ENCODE measurements at places on chromosomes 2 and 18.

DNA sequence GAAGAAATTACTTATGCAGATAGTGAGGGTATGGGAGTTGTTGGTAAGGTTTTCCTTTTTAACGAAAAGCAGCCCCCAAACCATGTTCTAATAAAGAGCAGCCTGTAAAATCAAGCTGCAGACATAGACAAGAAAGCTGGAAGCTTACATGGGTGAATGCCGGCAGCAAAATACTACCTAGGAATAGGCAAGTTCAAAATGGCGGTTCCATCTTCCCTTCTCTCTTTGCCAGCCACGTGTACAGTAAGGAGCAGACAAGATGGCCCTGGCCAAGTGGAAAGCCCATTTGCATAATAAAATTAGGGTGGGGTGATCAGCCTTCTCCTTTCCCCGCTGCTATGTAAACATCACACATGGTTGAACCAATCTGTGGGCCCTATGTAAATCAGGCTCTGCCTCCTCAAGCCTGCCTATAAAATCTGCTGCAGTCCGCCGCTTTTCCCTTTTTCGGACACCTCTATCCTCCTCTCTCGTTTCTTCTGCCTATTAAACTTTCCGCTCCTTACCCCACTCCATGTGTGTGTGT lies 155.0 kb downstream of the ZBTB7C start:
- DNase-seq: no peak

- no peak for DNase-seq
Observed at GRCh38 chr2:70144443-70145143, 46.2 kb downstream of the C2orf42 start.

DNA sequence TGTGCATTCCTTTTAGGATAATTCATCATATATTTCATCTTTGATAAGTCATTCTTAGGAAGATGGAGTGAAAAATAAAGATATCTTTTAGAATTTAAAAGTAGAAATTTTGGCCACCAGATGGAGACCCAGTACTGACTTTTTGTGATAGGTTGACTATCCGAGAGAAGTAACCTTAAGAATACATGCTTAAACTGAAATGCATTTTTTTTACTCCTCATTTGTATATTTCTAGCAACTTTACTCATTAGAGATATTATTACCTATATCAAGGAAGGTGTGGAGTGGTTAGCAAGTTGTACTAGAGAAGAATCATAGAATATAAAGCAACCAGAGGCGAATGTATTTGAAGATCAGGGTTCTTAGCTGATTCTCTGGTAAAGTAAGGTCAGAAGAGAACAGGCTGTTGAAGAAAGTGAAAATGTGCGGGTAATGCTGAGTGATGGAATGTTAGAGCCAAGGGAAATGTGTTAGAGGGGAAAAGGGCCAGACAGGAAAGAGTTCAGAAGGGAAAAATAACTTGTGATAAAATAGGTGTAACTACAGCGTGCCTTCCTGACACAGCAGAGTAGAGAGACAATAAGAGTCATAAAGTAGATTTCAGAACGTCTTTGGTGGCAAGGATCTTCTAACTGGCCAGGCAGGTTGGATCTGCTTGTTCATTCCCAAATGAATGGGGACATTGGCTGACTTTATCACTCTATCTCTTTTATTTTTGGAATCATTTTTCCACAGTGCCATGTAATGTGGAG lies 52.3 kb downstream of the TDRD15 start:
- no peak for DNase-seq

GRCh38 chr2:110645616-110646015 lies 32.2 kb downstream of the BUB1 start:
- DNase-seq: no peak

DNA sequence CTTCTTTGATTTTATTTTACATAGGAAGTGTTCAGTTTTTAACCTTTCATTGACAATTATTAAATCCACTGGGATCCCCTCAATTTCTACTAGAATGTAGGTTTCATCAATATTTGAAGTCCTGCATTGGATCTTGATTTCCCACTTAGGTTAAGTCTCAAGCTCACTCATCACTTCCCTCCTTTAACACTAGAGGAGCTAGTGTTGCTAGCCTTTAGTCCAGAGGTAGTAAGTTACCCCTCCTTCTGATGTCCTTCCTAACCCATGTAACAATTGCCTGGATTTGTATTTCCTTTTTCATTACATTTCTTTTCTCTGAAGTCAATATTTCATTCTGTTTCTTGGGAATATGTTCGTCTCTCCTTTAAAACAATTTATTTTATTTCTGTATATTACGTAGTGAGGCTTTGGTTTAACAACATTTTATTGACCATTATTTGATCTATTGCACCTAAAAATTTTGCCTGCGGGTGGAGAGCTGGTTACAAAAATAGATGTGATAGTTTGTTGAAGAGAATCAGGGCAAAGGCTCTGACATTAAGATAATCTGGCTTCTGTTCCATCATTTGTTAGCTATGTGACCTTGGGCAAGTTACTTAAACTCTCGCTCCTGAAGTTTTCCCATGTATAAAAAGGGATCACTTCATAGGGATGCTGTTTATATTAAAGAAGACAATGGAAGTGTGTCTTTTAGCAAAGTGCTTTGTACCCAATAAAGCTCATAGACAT lies 833.0 kb downstream of the SLC4A3 start:
- DNase-seq: no peak

DNA sequence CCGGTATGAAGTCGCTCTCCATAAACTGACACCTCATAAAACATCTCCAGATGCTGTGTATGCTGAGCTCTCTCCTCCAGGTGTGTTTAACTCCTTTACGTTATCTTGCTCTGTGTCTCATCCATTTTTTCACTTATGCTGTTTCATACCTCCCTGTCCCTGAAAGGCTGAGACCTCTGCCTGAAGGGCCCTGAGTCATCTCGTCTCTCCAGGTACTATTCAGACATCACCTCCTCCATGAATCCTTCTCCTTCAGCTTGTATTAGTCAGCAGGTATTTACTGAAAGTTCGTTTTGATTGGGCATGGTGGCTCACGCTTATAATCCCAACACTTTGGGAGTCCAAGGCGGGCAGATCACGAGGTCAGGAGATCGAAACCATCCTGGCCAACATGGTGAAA lies 244.5 kb upstream of the EPHA4 start:
- DNase-seq: no peak

DNA sequence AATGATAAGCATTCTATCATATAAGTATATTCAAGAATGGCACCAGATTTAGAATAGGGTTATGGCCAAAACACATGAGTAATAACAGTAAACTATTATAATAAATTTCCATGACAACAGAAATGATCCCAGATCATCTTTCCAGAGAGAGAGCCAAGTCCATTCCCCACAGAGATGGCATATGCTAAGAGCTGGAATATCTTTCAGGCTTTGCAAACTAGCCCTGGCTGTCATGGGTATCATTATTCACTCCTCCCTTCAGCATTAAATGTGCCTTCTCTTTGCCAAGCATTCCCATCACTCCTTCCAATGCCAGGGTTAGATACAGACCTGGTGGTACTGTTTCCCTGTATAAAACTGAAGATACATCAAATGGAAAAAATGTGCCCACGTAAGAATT lies 10.9 kb downstream of the FEZ2 start:
- no peak for DNase-seq

- no peak for DNase-seq
Observed at GRCh38 chr18:46264255-46264654, 160.1 kb downstream of the HAUS1 start.

DNA sequence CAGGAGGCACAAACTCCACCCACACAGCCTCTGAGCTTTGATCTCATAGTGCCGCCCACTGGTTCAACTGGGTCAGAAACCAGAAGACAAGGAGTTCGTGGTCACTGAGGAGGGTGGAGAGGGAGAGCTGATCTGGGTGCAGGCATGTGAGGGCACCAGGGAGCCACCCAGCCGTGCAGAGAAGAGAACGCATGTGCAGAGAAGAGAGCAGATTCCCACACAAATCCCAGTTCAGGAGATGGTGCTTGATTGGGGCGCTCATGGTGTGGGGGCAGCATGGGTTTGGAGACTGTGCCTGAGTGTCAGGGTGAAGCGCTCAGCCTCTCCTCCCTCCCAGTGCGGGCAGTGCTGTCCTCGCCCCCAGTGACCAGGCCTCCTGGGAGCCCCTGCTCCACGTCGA lies 375.2 kb upstream of the MYT1L start:
- no peak for DNase-seq

DNA sequence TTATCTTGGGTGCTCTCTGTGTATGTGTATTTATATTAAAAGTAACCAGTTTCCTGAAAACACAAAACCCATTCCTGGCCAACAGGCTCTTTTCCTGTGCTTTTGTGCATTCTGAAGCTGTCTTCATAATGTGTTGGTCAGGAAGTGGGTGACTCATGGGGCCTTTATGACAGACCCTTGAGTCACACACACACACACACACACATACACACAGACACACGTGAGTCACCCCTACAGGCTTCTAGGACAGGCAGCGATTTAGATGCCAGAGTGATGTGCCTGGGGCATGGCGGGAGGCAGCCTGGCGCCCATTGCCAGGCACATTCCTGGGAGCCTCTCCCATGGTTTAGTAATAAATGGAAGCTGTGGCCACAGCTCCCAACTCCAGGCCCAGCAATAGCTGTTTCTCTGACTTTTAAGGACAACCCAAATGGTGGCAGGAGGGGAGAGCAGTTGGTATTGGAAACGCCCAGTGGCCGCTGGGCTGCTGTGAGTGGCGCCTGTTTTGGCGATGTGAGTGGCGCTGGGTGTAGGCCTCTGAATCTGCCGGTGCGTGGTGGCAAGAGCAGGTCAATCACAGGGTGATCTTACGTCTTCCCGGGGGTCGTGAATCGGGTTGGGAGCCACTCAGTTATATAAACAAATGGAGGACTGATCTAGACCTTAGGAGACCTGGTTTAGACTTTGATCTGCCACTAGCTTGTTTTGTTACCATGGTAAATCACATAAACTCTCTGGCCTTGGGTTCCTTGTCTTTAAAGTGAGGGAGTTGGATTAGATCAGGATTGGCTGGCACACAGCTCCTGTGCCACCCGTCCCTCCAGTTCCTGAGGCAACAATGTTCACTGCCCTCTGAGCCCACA lies 150.7 kb upstream of the DLX2 start:
- no peak for DNase-seq

GRCh38 chr2:132522901-132523300 lies 106.3 kb downstream of the GPR39 start:
- DNase-seq: no peak

DNA sequence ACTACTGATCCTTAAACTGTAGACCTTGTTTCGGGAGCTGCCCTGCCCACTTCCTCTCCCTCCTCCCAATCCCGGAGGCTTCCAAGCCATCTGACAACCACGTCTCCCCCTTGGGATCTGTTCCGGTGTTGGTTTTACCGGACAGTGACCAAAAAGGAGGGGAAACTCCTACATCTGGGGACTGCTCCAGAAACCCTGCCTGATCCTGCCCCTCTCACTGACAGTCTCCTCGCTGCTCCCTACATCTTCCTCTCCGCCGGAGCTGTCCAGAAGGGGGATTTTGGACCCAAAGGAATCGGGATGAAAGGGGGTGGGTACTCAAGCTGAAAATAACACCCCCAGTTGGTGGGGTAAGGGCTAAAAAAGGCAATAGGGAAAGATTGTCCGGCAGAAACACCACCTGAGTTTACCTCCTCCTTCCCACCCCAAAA lies 1.5 kb downstream of the INO80D start:
- DNase-seq: no peak

DNA sequence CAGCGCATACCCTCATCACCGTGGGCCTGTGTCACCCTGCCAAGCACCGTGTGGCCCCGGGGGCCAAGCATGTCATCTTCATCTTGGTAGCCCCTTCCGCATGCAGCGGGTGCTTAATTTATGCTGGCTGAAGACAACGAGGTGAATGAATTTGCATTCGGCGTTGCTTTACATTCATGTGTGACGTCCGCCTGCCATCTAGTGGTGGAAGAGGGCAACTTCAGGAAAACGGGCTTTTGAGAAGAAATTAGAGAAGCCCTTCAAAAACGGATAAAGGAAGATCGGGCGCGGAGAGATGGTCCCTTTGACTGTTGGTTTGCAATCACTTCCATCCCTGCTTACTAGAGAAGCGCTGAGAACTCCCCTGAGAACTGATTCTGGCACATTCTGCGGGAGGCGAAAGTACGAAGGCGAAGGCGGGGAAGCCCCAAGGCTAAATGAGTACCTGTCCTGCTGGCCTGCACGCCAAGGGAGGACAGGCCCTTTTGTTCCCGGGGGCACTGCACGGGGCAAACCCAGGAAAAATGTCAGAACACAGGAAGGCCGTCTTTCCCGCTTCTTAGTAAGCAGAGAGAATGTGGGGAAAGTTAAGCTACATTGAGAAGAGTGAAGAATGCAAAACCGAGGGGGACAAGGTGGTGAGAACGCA lies 145.9 kb downstream of the ZNF516 start:
- DNase-seq: peak; percentile 43

DNA sequence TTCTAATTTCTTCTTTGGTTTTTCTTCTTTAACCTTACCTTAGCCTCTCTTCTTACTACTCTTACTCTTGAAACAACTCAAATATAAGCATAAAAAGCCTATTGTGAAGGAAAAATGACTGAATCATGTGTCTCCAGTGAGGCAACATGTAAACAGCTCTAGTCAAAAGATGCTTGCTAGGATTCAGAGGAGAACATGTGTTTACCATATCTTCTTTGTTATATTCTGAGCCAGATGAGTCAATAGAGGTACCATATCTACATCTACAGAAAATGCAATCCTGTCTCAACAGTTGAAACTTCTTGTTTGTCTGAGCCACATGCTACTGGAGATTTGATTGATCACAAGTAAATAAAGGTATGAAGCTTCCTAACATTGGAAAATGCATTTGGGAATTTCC lies 15.9 kb upstream of the FIGN start:
- no peak for DNase-seq

DNA sequence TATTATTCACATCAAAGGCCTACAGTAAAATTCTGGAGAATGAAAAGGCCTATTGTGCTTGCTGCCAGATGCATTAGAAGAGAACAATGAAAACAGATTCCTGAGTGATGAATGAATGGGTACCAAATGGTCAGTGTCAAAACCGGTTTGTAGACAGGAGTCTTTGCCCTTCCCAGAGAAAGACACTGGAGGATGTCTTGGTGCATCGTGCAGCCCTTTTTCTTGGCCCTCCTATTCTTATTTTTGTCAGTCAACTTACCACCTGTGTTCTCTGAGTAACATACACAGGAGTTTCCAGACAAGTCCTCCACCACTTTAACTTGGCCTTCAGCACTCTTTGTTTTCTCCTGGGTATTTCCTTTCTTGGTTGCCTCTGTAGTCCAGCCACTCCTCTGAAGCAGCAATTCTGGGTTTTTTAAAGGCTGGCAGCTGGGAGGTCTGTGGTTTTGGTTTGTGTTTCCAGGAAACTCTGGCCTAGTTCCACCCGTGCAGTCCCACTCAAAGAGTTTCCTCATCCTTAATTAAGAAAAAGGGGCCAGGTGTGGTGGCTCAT lies 29.4 kb downstream of the PSTPIP2 start:
- no peak for DNase-seq

Data from effector CD4-positive, alpha-beta T cell (primary cell).